Inflammatory macrophage (primary cell): ENCODE measurements at places on chromosomes 6 and 20.
A peak's percentile ranks its signal among the peaks of the same experiment; 100 is the strongest.

DNA sequence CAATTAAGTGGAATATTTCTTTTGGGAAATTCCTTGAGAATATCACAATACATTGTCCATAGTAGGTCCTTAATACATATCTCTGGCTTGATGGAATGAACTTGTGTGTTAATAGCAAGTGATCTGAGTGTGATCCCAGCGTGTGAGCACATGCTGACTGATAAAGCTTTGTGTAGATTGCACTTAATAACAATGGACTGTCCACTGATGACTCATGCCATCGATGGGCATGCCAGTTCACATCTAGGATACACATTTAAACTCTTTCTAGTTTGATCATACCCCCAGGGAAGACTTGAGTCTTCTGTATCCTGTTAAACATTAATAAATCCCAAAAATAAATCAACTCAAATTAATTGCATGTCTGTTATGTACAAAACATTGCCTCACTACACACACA lies 454.3 kb upstream of the SPTLC3 start:
- DNase-seq, result no peak

- DNase-seq, result no peak
Observed at GRCh38 chr20:19231359-19232035, 19.1 kb downstream of the SLC24A3 start.

DNA sequence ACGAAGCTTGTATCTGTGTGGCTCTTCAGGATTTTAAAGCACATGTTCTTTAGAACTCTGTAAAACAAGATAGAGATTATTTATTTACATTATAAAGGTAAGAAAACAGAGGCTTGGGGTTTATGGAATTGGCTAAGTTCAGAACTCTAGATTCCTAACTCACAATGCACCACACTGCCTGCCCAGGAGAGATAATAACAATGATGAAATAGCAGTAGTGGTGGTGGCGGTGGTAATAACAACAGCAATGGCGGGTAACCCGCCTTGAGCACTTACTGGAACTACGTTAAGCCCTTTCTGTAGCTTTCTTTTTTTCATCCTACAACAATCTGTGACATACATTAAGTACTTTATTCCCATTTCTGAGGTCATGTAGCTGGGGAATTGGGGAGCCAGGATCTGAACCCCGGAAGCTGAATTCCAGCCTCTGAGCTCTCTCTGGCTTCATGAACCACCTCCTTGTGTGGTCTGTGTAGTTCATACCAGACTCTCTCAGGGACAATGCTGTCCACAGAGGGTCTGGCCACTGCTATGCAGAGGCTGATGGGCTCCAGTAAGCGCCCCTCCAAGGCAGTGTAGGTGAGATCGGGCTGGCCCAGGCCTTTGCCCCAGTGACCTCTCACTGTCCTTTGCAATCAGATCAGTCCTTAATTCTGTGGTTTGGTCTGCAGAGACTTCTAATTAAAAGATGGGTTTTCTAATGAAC lies 260.9 kb downstream of the SLC24A3 start:
- DNase-seq, result no peak

- no peak for DNase-seq
Observed at GRCh38 chr6:138410972-138411880, 7.2 kb downstream of the HEBP2 start.

- no peak for DNase-seq
Observed at GRCh38 chr6:112232845-112233256, 21.5 kb downstream of the LAMA4 start.

DNA sequence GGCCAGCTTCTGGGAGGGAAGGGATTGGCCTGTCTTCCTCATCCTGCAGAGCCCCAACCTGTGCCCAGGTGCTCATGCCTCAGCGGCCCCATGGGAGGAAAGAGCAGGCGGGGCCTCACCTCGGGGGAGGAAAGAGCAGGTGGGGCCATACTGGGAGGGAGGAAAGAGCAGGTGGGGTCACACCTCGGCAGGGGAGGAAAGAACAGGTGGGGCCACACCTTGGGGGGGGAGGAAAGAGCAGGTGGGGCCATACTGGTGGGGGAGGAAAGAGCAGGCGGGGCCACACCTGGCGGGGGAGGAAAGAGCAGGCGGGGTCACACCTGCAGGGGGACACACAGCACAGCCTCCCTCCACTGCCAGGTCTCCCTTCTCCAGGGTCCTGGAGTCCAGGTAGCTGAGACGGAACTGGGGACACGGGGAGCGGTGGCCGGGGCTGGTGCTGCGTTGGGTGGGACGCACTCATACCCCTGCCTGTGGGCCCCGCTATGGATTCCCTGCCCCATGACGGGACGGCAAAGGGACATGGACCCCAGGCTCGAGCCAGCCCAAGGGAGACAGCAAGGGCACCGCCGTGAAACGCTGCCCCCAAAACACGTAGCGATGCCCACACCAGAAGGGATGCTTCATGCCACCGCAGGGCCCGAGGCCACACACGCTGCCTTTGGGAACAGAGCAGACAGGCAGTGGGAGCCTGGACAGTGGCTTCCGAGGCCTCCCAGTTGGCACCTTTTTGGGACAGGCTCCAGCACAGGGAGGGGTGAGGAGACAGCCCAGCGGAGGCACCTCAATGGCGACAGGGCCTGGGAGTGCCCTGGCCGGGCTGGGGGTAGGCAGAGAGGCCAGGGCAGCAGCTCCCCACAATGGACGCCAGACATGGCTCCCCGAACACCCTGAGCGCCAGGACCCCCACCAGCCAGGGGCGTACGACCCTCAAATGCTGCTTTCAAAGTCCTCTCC lies 43.3 kb upstream of the CHRNA4 start:
- DNase-seq, result no peak

DNA sequence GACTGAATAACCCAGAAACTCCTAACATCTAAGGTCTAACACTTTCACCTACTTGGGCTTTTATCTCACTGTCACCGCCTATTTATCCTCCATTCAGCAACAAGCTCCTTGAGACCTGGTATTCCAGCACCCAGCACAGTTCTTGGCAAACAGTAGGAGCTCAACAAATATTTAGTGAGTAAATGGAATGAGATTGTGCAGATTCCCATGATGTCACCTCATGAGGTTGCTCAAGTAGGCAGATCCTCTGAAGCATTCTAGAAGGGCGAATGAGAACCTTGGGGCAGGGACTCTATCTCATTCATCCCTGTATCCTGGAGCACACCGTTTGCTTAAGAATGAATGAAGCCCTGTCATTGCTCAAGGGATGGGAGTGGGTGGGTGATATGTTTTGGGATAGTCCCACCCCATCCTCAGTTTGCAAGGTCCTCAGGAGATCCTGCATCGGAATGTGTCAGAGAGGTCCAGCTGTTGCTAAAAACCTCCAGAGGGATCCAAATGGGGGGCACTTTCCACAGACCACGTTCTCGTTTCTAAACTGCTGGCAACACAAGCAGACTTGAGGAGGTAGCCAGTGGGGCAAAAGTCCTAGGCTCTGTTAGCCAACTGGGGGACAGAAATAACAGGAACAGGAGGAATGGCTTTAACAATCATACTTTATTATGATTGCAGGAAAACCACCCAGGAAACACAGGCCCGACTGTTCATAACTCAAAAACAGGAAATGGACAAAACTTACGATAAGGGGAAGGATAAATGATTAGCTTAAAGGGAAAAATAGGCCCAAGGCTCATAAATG lies 42.0 kb downstream of the EDN1 start:
- DNase-seq, result peak; percentile 50

DNA sequence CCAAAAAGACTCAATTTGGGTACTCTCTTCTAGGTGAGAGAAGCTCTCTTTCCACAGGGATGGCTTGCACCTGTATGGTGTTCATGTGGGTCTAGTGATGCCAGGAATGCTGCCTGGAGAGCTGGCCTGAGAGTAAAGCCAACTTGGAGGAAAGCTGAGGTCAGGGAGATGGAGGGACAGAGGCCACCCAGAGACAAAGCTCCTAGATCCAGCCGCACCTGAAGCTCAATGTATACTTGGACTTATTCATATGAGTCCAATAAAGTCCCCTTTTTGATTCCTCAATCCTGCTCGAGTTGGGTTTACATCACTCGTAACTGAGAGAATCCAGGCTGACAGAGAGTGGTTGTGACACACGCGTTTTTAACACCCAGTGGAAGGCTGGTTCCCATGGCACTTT lies 33.8 kb downstream of the SULF2 start:
- no peak for DNase-seq
